ENCODE measurements at places on chromosomes 1 and 21.

GRCh38 chr1:163308811-163309210, 12.9 kb upstream of the NUF2 start:
- no peak for DNase-seq

GRCh38 chr1:40281853-40282252, 23.8 kb downstream of the ZMPSTE24 start:
- DNase-seq: no peak

- DNase-seq: no peak
These were observed 23.4 kb upstream of the IGSF3 start for GRCh38 chr1:116690849-116691406.

DNA sequence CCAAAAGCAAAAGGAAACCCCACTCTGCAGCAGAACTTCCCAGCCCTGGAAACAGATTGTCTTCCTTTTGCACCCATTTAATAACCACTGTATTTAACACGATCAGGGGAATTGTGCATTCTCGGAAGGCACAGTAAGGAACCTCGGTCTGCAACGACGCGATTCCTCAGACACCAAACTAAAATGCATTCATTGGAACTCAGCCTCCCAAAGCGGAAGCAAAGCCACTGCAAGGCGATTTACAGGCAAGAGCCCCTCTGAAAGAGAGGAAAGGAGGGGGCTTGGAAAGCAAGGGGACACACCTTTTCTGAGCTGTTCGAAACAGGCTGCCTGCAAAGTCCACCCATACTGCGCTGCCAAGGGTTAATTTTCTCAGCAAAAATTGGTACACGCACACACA, 297.7 kb downstream of the OMA1 start:
- DNase-seq: no peak

DNA sequence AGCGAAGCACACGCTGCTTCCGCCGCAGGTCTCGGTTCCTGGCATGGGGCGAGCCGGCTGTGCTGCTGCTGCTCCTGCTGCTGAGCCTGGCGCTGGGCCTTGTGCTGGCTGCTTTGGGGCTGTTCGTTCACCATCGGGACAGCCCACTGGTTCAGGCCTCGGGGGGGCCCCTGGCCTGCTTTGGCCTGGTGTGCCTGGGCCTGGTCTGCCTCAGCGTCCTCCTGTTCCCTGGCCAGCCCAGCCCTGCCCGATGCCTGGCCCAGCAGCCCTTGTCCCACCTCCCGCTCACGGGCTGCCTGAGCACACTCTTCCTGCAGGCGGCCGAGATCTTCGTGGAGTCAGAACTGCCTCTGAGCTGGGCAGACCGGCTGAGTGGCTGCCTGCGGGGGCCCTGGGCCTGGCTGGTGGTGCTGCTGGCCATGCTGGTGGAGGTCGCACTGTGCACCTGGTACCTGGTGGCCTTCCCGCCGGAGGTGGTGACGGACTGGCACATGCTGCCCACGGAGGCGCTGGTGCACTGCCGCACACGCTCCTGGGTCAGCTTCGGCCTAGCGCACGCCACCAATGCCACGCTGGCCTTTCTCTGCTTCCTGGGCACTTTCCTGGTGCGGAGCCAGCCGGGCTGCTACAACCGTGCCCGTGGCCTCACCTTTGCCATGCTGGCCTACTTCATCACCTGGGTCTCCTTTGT, 2.6 kb downstream of the TAS1R3 start:
- DNase-seq: no peak

GRCh38 chr1:53899206-53899628, 5.2 kb downstream of the DIO1 start:
- no peak for DNase-seq

DNA sequence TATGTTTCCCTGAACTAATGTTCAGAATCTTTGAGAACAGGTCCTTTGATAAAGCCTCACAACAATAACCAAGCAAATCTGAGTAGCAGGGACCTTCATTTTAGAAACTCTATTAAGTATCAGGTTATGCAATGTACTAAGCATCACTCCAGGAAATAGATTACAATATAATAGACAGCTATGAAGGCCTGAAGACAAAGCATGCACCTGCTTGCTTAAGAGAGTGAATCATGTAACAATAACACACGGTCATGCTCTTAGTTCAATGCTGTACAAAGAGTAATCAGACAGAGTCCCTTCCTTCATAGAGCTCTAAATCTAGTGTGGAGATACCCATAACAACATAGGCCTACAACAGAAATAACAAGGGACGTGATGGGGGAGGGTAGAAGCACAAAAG, 8.1 kb upstream of the CMPK1 start:
- DNase-seq: no peak

DNA sequence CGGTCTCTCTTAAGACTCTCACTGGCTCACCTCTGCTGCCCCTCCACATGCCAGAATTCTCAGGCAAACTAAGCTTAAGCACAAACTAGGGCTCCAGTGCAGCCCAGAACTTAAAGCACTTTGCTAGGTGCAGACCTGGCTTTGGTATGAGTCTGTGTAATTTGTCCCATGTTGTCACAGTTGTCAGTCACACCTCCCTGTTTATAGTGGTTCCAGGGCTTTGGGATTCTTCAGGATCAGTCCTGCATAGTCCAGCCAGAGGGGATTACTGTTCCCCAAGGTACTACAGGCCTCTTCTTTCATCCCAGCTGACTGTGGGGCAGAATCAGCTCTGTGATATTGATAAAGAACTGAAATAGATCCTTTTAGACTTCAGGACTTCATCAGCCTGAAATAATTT, 105.0 kb upstream of the UBE2U start:
- no peak for DNase-seq

DNA sequence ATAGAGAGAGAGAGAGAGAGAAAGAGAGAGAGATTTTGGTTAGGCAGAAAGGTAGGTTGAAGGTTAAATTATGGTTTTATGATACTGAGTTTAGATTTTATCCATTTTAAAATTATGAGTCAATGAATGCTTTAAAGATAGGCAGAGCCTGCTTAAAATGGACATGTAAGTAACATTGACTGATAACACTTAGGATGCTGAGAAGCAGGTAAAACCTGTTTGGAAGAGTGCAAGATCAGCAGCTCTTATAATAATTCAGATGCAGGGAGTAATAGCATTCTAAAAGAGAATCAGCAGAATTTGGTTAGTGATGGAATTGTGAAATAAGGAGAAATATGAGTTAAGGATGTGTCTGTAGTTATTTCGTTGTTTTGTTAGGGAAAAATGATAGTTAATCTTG, 446.6 kb downstream of the PLA2G4A start:
- no peak for DNase-seq

GRCh38 chr1:184531296-184531695, 144.5 kb downstream of the C1orf21 start:
- no peak for DNase-seq

GRCh38 chr1:230185076-230186001, 118.3 kb downstream of the GALNT2 start:
- no peak for DNase-seq

DNA sequence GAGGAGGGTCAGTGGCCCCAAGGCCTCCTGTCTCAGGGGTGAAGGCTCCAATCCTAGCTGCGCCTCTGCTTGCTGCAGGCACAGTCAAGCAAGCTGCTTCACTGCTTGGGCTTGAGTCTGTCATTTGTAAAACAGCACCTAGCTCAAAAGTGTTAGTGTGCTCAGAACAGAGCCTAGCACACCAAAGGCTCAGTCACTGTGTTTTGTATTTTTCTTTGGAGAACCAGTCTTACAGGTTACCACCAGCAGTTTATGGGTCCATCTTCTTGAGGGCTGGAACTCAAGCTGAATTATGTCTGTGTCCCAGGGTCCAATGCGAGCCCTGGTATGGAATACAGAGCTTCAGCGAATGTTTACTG, 113.6 kb downstream of the DMRTB1 start:
- no peak for DNase-seq

GRCh38 chr1:60152891-60153290, 79.3 kb upstream of the C1orf87 start:
- DNase-seq: no peak
